ENCODE measurements at places on chromosomes 4 and X.

DNA sequence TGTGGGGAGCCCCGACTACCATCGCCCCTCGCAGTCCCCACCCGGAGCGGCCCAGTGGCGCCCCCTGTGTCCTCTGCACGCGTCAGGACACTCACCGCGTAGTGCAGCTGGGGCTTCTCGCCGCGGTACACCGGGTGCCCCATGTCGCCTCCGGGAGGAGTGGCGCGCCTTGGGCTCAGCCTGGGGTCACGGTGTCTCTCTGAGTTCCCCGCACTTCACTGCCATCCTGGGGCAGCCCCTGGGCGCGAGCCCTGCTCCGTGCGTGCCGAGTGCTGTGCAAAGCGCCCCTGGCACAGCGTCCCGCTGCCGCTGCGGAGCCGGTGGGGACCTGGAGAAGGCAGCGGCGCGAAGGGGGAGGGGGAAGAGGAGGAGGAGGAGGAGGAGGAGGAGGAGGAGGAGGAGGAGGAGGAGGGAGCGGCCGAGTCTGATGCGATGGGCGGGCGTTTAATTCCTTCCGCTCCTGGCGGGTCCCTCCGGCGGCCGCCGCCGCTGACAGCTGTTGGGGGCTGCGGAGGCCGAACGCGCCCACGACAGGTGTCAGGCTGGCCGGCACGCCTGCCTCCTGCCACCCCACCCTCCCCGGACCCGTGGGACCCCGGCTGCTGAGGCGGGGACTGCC lies 134.3 kb downstream of the AMELX start:
- no peak for DNase-seq

DNA sequence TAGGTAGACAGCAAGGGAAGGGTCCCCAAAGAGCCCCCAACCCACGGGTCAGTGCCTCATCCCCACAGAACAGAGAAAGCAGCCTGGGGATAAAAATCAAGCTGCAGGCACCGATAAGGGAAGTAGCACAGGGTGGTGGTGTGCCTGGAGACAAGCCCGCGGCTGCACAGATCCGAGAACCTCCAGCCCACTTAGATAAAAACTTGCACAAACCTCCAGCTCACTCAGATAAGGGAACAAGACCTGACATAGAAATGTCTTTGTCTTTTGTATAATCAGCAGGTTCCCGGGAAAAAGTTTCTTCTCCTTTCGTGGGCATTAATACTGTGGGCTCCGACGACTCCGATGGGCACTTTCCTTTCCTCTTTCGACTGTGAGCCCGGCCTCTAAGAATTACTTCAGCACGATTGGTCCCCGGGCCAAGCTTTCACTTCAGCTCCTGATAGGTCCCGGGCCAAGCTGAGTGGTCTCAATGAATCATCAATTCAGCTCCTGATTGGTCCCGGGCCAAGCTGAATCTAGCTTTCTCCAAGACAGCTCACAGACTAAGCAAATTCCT lies 32.4 kb downstream of the PRDX4 start:
- DNase-seq = no peak

GRCh38 chr4:8817813-8818062 lies 53.9 kb downstream of the HMX1 start:
- no peak for DNase-seq

DNA sequence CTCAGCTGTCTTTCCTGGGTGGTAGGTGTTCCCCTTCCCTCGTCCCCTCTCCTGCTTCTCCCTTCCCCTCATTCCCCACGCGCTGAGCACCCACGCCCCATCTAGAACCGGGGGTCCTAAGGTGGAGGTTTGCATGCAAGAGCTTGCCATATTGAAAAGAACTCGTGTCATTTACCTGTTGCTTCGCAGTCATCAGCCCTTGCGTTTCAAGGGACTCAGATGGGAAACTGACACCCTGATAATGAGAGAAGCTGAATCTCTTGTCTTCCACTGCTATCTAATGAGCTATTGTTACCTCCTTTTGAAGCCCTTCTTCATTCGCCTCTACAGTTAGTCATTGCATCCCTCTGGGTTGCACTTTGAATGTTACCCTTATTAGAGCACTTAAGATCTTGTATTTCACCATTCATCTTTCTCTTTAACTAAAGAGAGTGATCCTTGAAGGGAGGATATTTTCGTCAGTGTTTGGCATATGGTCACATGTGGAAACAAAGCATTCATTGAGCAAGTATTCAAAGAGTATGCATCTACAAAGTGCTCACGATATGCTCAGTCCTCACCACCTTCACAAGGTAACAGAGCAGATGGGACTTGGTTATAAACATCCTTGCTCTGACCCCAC lies 25.7 kb downstream of the ARL9 start:
- DNase-seq = no peak

GRCh38 chr4:37693450-37694190 lies 7.4 kb upstream of the RELL1 start:
- no peak for DNase-seq

DNA sequence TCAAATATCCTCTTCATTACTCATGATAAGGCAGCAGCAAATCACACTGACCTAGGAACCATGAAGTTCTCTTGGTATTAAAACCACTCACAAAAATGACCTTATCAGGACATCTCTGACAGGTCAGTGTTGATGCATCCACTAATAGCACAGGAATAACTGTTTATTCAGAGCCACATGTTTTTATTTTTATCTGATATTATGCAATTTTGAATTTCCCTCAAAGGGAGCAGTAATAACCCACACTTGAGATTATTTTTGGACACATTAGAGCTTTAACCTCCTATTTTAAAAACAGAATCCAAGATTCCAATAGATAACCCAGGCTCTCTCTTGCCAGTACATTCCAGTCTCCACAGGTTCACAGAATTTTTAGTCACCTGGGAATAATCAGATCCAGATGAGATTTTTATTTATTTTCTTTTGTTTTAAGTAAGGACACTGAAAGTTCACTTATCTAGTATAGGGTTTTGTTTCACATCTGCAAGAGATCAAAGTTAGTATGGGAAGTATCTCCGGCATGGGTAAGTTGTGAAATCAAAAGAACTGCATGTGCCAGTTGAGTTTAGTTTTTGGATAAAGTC lies 36.3 kb upstream of the MYOZ2 start:
- DNase-seq = no peak

- DNase-seq = no peak
Observed at GRCh38 chrX:2550328-2551020, 49.7 kb upstream of the DHRSX start.
